Activated B cell treated with CpG ODN at 0.5 μM for 24 hours (primary cell): ENCODE measurements at places on chromosomes 13 and 19. TPM values are rescaled to one million over a fixed set of nuclear protein-coding genes. Genes with fewer than 3 reads are reported as not detected.

GRCh38 chr19:48770266-48770665 is 14.9 kb downstream of the FGF21 start:
- H3K36me3 ChIP-seq, result no peaks in the 10 kb centered on the region
- peaks cover 27% of the 10 kb centered on the region for H3K27me3 ChIP-seq
- no peak overlapping the region for H3K27ac ChIP-seq

GRCh38 chr13:20519875-20520274 is 5.8 kb downstream of the CRYL1 start:
- H3K4me3 ChIP-seq, result no peak overlapping the region
- H3K27me3 ChIP-seq, result no peaks in the 10 kb centered on the region
- H3K27ac ChIP-seq, result no peak overlapping the region
- DNase-seq, result no peak

DNA sequence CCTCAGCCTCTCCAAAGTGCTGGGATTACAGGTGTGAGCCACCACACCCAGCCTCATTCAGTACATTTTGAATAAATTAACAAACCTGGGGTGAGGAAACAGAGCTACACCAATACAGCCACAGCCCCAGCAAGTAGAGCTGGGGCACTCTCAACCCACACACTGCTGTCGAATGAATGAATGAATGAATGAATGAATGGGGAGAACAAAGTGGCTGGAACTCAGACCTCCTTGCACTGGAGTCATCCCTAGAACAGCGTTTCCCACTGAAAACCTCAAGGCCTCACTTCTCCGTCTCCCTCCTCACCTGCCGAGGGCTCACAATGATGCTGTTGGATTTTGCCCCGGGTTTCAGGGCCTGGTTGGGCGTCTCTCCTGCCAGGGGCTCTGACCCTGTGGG is 2.8 kb downstream of the ERCC1 start:
- no peak for DNase-seq
- peak overlapping the region; percentile 11 for H3K4me3 ChIP-seq
- H3K4me1 ChIP-seq, result peaks cover 61% of the 10 kb centered on the region
- H3K27me3 ChIP-seq, result no peaks in the 10 kb centered on the region
- H3K36me3 ChIP-seq, result peaks cover 47% of the 10 kb centered on the region
- peak overlapping the region; percentile 69 for H3K27ac ChIP-seq

DNA sequence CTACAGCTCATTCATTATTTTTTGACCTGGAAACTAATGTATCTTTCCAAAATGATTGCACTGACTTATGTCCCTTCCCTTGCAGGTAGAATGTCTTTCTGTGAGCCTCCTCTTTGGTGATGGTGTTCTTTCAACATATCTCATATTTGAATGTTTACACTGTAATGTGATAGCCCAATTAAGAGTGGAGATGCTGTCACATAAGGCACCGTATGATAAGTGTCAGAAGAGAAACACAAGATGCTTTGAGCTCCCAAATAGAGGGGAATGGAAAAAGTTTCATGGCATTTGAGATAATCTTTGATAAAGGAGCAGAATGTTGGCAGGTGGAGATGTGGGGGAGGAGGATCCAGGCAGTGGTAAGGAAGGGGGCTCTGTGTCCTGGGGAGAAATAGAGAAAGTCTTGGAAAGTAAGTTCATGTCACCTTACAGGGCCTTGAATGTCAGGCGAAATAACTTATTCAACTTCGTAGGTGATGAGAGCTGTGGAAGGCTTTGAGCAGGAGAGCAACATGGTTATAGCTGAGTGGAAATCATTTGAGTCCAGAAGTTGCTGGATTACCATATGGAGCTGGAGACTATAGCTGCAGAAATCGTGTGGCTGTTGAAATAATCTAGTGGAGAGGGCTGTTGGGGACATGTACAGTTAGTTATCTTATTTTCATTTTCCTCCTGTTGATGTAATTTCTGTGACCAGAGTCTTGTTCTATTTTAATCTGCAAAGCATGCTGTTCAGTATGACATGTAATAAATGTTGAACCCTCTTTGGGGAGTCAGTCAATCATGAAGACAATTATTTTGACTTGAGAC is 10.3 kb upstream of the RNF113B start:
- no peak for DNase-seq
- H3K36me3 ChIP-seq, result no peaks in the 10 kb centered on the region
- no peak overlapping the region for H3K27ac ChIP-seq
- H3K4me3 ChIP-seq, result no peak overlapping the region
- H3K27me3 ChIP-seq, result peaks cover 8% of the 10 kb centered on the region

GRCh38 chr13:106382534-106382933 is 152.9 kb downstream of the EFNB2 start:
- no peak for DNase-seq
- H3K27me3 ChIP-seq, result no peaks in the 10 kb centered on the region
- H3K4me3 ChIP-seq, result no peak overlapping the region
- H3K4me1 ChIP-seq, result no peaks in the 10 kb centered on the region
- no peaks in the 10 kb centered on the region for H3K36me3 ChIP-seq

DNA sequence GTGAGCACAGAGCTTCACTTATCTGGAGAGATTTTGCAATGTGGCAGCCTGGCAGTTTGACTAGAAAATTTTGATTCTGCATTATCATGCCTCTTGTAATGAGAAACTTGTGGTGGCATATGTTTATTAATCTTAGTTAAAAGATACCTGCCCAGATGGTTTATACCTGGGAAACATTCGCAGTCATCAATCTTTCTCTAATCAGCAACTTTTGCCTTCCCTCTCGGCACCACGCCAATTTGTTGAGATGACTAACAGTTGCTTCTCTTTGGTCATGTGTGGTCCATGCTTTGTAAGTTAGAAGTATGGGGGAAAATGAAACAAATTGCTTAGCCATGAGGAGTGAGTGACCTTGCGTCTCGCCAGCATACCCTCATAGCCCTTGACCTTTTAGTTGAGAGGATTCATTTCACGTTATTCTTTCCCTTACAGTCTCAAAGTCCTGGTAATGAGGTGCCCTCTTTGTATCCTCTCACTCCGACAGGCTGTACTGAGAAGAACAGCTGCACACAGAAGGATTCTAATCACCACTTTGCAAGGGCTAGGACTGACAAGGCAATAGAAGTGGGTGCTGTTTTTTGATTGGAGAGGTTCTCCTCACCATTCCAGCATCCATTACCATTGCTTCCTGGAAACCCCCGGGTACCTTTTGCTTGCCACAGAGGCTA is 201.4 kb downstream of the OXGR1 start:
- no peak overlapping the region for H3K27ac ChIP-seq
- H3K4me1 ChIP-seq, result no peaks in the 10 kb centered on the region
- no peak overlapping the region for H3K4me3 ChIP-seq
- no peak for DNase-seq
- no peaks in the 10 kb centered on the region for H3K27me3 ChIP-seq
- H3K36me3 ChIP-seq, result no peaks in the 10 kb centered on the region

- no peaks in the 10 kb centered on the region for H3K27me3 ChIP-seq
- H3K4me3 ChIP-seq, result no peak overlapping the region
- DNase-seq, result no peak
- H3K27ac ChIP-seq, result no peak overlapping the region
These were observed 126.7 kb downstream of the MAB21L1 start for GRCh38 chr13:35349673-35350278.

DNA sequence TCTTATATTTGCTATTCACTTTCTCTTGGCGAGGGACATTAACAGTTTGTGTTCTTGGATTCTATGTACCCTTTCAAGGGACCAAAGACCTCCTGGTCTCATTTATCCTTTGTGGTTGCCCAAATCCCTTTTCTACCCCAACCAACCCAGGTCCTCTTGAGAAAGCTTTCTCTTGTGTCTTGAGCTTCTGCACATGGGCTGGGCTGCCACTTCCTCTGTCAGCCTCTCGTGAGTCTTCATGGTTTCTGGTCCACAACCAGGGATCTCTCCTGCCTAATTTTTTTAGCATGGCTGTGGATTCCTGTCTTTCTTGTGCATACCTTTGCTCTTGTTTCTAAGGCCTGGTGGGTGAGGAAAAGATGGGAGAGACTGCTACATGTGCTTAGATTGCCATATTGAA is 14.9 kb downstream of the TIMM13 start:
- no peaks in the 10 kb centered on the region for H3K4me1 ChIP-seq
- peaks cover 2% of the 10 kb centered on the region for H3K36me3 ChIP-seq
- peaks cover 8% of the 10 kb centered on the region for H3K27me3 ChIP-seq
- H3K4me3 ChIP-seq, result no peak overlapping the region

GRCh38 chr13:48994706-48995105 is 19.0 kb downstream of the FNDC3A start:
- peaks cover 28% of the 10 kb centered on the region for H3K36me3 ChIP-seq
- peaks cover 12% of the 10 kb centered on the region for H3K4me1 ChIP-seq
- H3K4me3 ChIP-seq, result no peak overlapping the region
- H3K27me3 ChIP-seq, result no peaks in the 10 kb centered on the region
- no peak overlapping the region for H3K27ac ChIP-seq

GRCh38 chr19:31220540-31220939 is 128.7 kb downstream of the TSHZ3 start:
- no peaks in the 10 kb centered on the region for H3K4me1 ChIP-seq
- H3K36me3 ChIP-seq, result no peaks in the 10 kb centered on the region
- no peak for DNase-seq

DNA sequence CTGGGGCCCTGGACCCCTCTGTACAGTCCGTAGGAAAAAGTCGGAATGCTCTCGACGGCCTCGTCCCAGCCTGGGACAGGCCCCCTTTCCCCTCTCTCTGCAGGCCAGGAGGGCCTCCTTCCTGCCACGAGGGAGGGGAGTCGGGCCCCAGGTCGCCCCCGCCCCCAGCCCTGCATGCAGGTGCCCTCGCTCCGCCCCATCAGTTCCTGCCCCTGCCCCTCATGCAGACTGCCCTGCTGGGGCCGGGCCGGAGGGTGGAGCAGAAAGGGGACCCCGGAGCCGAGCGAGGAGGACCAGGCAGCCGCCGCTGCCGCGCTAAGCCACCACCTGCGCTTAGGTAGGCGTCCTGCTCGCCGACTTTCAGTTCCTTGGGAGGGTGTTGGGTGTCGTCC is 7.3 kb downstream of the LYL1 start:
- H3K4me1 ChIP-seq, result peaks cover 51% of the 10 kb centered on the region
- H3K4me3 ChIP-seq, result peak overlapping the region; percentile 89
- no peaks in the 10 kb centered on the region for H3K27me3 ChIP-seq
- H3K36me3 ChIP-seq, result peaks cover 14% of the 10 kb centered on the region
- DNase-seq, result peak; percentile 58

DNA sequence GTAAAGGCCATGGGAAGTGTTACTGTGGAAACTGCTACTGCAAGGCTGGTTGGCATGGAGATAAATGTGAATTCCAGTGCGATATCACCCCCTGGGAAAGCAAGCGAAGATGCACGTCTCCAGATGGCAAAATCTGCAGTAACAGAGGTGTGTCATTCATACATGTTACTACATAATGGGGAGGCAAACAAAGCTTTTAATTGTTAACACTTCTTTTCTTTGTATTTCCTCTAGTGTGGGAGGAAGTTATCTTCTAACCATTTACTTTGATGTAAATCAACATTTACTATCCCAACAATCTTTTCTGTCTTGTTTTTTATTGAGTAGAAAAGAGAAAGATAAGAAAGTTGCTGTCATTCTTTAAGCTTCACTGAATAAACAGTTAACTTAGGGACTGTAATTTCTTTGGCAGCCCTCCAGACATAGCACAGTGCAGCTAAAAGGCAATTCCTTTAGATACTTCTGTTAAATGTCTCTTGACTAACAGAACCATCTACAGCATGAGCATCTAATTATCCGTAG is 126.9 kb downstream of the ITGBL1 start:
- H3K27me3 ChIP-seq, result no peaks in the 10 kb centered on the region
- H3K4me3 ChIP-seq, result no peak overlapping the region
- H3K36me3 ChIP-seq, result no peaks in the 10 kb centered on the region
- H3K27ac ChIP-seq, result no peak overlapping the region
- H3K4me1 ChIP-seq, result no peaks in the 10 kb centered on the region
- no peak for DNase-seq

The ZNF649 gene
- 21.9 and 27.4 TPM in 2 replicates for total RNA-seq

The DAND5 gene
- total RNA-seq, result not detected in 2 replicates

The CEACAM19 gene
- not detected in 2 replicates for total RNA-seq

The TRPC4 gene
- not detected in 2 replicates for total RNA-seq

The RFPL4A gene
- not detected in 2 replicates for total RNA-seq

The CACNG8 gene
- not detected in 2 replicates for total RNA-seq

The KIR3DL1 gene
- total RNA-seq, result not detected in 2 replicates

The ZNF230 gene
- total RNA-seq, result 12.1 and 15.0 TPM in 2 replicates
